GM12864 (cell line): ENCODE measurements at places on chromosomes 3 and 15.

DNA sequence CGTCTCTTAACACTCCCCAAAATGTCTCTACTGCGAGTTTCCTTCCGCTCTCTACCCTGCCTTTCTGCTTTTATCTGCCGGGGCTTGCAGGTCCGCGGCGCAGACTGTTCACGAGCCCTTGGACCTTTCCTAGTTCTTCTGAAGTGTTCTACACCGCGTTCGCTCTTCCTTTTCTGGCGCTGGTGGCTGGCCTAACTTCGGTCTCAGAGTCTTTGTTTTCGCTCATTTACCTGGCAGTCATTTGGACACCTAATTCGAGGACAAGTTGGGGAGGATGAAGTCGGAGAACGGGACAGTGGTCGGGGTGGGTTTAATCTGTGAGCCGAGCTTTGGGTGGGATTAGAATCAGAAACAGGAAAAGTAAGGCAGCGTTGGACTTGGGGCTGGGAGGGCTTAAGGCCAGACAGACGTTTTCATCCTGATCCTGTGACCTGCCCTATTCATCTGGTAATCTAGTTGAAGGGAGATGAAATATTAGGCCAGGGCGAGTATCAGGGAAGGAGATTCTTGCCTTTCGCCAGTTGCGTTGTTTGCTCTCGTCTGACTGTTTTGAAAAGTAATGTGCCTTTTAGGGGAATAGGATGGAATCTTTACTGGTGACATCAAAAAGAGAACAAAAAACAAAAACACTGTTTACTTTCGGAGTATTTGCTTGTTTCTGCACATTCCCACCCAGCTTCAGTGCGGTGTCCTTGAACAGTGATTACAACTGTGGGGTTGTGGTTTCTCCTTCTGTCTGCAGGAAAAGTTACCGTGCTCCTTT lies 1.8 kb downstream of the DIPK2A start:
- peak; percentile 75 for DNase-seq

- no peak for DNase-seq
Observed at GRCh38 chr3:79052054-79052681, 715.6 kb downstream of the ROBO1 start.

GRCh38 chr3:188635258-188636042 lies 481.5 kb downstream of the LPP start:
- no peak for DNase-seq

DNA sequence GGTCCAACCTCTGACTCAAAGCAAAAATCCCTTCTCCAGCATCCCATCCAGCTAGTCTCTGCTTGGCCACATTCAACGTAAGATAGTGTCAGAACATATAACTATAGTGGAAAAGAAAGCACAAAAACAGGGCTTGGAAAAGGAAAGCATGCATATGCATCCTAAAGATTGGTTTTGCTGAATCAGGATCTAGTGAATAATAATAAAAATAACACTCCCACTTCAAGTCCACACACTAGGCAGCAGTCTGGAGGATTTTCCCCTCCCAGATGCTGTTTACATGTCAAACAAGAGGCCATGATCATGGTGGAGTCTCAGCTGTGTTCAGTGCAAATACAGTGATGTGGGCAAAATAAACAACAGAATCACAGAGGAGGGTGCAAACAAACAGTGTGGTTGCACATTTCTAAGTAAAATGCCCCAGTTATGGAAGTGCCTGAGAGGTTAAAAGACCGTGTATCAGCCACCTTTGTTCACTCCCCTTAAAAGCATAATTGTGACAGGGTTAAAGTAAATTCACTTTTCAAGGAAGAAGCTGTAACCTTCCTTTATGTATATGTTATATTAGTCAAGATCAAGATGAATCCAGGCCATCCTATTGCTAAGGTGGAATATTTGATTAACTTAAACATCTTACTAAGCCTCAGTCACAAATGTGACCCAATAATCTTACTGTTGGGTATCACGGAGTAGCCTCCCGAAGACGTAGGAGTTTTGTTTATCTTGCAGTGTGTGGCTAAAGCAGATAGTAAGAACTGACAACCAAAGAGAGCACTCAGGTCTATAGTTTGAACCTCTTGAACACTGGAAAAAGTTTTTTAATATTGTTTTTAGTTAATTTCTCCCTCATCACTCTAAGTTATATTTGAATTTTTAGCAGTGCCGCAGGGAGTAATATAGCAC lies 424.5 kb downstream of the SOX2 start:
- no peak for DNase-seq

DNA sequence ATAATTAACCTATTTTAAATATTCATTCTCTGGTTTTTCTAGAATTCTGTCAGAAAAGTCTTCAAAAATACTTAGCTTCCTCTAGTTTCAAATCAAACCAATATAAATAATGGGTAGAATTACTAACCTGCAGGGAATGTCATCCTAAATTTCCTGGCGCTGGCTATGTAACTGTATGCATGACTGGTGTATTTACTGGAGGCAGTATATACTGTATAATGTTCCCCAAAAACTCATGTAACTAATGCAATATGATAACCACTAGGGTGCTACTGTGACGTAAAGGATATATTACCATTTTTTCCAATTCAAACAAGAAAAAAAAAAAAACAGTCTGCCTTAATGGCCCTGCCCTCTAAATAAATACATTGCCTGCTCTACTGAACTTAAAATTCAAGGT lies 407.5 kb downstream of the MECOM start:
- DNase-seq = no peak

DNA sequence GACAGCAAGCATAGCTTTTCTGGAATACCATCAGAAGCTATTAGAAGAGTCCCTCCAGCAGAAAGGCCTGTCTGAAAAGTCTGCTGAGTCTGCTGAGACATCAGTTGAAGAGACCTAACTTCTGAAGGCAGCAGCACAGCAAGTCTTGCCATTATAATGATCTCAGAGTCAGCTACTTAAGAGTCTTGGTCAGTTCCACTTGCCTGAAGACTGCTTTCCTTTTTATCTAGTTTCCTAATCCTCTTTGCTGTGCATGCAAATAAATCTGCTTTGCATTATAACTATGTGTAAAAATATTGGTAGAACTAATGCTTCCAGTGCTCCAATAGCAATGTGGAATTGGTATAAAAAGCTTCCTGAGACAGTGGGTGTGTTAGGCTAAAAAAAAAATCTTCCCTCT lies 34.9 kb upstream of the CPOX start:
- DNase-seq = no peak

GRCh38 chr3:61573441-61573840 lies 12.1 kb downstream of the PTPRG start:
- no peak for DNase-seq

DNA sequence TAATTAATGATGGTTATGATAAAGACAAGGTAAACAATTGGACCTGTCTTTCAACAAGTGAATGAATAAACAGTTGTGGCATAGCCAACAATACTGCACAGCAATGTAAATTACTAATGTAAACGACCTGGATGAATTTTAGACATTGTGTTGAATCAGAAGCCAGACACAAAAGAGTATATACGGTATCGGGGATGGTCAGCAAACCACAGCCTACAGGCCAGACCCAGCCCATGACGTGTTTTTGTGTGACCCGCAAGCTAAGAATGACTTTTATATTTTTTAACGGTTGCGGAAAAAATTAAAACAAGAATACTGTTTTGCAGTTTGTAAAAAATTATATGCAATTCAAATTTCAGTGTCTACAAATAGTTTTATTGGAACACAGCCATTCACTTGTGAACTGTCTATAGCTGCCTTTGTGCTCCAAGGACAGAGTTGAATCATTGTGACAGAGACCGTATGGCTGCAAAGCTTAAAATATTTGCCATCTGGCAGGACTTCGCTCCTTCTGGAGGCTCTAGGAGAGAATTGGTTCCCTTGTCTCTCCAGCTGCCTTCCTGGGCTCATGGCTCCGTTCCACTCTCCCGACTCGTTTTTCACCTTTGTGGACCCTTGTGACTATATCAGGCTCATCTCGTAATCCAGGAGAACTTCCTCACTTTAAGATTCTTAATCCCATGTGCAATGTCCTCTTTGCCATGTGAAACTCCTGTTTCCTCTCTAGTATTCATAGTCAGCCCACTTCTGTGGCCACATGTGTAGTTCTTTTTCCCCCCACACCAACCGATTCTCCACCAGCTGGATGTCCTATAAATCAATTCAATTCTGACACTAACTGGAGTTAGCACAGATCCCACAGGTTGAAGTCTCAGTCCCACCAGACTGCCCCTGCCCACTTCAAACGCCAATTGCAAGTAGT lies 72.7 kb downstream of the CMTM8 start:
- no peak for DNase-seq

DNA sequence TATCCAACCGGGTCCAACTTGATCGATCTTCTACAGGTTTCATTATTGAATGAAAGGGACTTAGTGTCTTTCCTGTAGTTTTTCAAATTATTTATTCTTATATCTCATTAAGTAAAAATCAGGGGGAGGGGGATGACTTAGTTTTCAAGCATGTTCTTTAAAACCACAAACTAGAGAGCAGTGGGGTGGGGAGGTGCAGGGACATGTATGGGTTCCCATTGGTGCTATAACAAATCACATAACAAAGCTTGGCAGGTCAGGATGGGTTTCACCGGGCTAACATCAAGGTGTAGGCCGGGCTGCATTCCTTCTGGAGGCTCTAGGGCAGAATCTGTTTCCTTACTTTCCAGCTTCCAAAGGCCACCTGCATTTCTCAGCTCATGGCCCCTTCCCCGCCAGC lies 32.7 kb downstream of the CCNL1 start:
- no peak for DNase-seq

DNA sequence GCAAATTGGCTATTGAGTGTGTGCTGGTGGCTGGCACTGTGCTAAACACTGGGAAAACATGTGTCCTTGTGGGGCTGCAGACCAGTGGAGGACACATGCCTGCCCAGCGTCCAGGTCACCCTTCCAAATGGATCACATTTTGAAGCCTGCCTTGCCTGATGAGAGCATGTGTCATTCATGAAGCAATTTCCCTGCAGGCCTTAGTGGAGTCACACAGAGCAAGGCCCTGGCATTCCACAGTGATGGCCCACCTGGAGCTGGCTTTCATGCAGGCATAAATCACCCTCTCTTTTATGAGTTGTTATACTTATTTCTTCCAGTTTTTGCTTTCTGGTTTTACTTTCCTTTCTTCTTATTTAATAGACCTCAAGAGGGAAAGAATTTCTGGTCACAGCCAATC lies 219.5 kb downstream of the EPHB1 start:
- DNase-seq = no peak

- peak; percentile 73 for DNase-seq
Observed at GRCh38 chr3:5428607-5429516, 241.4 kb downstream of the EDEM1 start.

DNA sequence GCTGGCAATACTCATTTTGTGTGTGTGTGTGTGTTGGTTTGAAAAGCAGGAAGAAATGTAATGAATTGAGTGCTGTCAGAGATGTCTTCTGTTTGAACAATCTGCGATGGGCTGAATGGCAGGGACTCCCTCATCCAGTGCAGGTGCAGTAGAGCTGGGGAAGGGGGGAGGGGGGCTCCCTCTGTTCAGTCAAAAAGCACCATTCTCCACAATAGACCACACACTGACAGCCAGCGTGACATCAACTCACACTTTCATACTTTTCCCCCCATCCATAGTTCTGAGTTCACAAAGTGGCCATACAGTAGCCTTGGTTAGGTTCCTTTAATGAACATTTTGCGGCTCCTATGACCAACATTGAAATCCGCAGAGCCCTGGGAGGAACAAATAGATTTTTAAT lies 10.4 kb downstream of the SOX2 start:
- DNase-seq = no peak

- DNase-seq = no peak
Observed at GRCh38 chr3:185815391-185816282, 9.2 kb downstream of the IGF2BP2 start.

DNA sequence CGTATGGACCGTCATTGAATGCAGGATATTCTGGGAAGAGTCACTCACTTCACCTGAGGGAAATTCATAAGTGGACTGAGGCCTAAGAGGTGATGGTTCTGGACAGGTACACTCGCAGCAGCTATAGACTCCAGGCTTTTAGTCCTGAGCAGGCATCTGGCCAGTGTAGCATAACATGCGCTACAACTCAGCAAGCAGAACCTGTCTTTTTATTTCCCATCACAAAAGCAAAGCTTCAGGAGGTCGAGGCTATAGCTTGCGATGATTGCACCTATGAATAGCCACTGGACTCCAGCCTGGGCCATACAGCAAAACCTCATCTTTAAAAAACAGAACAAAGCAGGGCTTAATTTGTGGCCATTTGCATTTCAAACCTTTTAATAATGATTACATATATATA lies 185.8 kb downstream of the KCNH8 start:
- no peak for DNase-seq

DNA sequence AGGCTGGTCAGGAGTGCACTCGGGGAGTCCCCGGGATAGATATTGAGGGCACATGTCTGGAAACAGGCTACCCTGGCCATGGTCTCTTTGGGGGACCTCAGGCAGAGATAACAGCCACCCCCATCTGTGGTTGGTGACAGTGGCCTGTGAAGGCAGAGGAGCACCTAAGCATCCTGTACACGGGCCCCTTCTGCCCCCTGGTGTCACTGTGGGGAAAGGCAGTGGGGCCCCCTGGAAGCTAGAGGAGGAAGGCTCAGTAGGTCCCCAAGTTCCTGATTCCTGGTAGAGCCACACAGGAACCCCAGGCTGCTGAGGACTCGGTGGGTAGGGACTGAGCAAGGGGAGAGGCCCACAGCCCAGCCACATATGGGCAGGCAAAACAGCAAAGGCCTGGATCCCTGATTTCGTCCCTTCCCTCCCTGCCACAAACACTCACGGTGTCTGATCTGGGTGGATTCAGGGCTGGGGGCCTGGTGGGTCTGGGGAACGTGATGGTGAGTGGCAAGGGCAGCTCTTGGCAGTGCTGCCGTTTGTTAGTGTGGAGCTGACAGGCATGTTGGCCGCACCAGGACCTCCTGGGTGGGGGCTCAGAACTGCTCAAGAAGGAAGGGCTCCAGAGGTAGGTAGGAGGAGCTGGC lies 14.1 kb upstream of the CXCR6 start:
- no peak for DNase-seq

- DNase-seq = no peak
Observed at GRCh38 chr3:73045391-73045790, 16.1 kb upstream of the EBLN2 start.

GRCh38 chr3:42133500-42134298 lies 42.5 kb downstream of the TRAK1 start:
- no peak for DNase-seq

DNA sequence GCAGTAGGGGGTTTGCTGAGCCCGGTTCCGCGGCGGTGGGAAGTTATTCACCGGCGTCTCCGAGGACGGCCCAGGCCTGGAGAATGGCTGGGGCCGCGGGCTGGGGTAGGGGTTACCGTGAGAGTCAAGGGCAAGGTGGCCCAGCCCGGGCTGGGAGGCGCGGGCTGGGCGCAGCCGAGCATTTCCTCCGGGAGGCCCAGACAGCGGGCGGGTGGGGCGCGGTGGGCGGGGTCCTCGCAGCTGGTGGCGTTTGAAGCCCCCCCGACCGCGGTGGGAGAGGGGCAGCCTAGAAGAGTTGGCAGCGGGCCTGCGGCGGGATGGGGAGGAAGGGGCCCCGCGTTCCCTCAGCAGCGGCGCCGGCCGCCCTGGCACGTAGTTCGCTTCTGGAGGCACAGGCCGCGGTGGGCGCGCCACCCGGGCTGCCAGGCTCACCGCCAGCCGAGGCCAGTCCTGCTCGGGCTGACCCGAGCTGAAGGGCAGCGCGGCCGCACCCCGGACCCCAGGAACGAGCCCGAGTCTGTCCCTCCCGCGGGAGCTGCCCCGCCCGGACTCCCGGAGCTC lies 960 bp upstream of the KLF13 start:
- DNase-seq = no peak

GRCh38 chr3:183081459-183082183 lies 17.7 kb downstream of the MCCC1 start:
- no peak for DNase-seq

- DNase-seq = no peak
Observed at GRCh38 chr3:42101481-42101880, 10.3 kb downstream of the TRAK1 start.

- DNase-seq = no peak
Observed at GRCh38 chr15:48544778-48545177, 100.7 kb downstream of the FBN1 start.
